ENCODE measurements at places on chromosomes 16 and 17.

- DNase-seq = peak; percentile 14
- peak overlapping the region; percentile 98 for H3K4me3 ChIP-seq
- peak overlapping the region; percentile 99 for H3K27ac ChIP-seq
- H3K36me3 ChIP-seq = peaks cover 39% of the 10 kb centered on the region
Observed at GRCh38 chr17:75181608-75182318, 996 bp downstream of the SUMO2 start.

DNA sequence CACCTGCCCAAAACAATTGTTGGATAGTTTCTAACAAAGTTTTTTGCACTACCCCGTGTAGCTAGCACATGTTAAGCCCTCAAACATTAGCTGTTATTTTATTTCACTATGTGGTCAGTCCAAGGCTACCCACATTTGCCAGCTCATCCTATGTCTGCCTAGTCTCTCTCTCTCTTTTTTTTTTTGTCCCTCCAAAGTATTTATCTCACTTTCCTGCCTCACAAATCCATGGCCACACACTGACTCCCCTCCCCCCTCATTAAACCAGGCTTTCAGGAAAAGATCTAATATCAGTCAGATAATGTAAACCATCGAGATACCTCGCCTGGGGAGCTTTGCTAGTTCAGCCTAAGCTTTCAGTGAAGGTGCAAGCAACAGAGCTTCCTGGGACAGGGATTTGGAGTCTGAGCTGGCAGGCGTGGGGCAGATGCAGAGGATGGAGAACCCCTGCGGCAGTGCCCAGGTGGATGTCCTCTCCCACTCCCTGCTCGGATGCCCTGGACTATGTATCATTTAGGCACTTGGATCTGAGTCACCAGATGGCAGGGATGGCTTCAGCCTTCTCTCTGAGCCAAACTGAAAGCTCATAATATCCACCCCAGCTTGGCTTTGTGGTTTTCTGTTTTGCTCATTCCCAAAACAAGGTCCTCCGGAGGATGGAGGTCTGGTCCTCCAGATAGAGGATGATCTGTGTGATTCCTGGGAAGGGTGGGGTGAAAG, 73.7 kb upstream of the FOXF1 start:
- no peak for DNase-seq
- H3K36me3 ChIP-seq = no peaks in the 10 kb centered on the region
- H3K27me3 ChIP-seq = peaks cover 74% of the 10 kb centered on the region
- no peak overlapping the region for H3K27ac ChIP-seq
- H3K4me1 ChIP-seq = no peaks in the 10 kb centered on the region

DNA sequence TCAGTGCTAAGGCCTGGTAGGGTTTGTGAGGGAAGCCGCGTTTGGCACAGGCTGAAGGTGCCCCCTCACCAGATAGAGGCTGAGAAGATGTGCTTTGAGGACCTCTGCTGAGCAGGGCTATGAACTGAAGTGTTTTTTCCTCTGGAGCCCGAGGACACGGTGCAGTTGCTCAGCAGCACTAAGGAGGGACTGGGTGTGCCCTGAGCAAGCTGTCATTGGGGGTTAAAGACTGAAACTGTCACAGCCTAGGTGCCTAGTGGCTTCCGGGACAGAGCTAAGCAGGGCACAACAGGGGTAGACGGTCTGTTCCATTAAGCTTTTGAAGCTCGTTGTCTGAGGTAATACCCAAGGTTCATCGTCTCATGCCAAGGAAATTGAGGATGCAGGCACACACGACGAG, 24.8 kb upstream of the ASGR2 start:
- H3K27ac ChIP-seq = no peak overlapping the region
- no peaks in the 10 kb centered on the region for H3K4me1 ChIP-seq
- peaks cover 66% of the 10 kb centered on the region for H3K27me3 ChIP-seq
- DNase-seq = no peak
- no peaks in the 10 kb centered on the region for H3K36me3 ChIP-seq

DNA sequence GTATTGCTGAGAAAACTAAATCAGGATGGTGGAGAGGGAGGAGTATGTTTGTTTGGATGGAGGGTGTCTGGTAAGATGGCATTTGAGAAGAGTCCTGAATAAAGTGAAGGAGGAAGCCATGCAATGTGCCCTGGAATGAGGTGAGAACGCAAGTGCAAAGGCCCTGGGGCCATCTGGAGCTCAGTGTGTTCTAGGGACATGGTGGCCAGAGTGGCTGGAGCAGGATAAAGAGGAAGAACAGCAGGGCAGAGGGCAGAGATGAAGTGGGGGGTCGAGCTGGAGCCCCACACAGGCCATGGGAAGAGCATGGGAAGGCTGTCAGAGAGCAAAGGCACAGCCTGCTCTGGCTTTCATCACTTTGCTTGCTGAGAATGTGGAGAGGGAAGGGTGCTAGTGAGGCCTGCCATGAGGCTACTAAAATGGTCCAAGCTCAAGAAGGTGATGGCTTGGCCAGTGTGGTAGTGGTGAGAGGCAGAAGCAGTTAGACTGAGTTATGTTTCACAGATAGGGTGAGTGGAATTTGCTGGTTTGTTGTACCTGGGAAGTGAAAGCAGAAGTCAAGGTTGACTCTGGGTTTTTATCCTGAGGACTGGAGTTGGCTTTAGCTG, 234.1 kb downstream of the FOXL1 start:
- H3K27ac ChIP-seq = no peak overlapping the region
- H3K36me3 ChIP-seq = no peaks in the 10 kb centered on the region
- H3K4me1 ChIP-seq = no peaks in the 10 kb centered on the region
- H3K4me3 ChIP-seq = no peak overlapping the region

GRCh38 chr17:2060385-2060658, 5.4 kb downstream of the HIC1 start:
- H3K27me3 ChIP-seq = no peaks in the 10 kb centered on the region
- H3K4me1 ChIP-seq = peaks cover 29% of the 10 kb centered on the region
- no peak for DNase-seq
- peaks cover 64% of the 10 kb centered on the region for H3K36me3 ChIP-seq

DNA sequence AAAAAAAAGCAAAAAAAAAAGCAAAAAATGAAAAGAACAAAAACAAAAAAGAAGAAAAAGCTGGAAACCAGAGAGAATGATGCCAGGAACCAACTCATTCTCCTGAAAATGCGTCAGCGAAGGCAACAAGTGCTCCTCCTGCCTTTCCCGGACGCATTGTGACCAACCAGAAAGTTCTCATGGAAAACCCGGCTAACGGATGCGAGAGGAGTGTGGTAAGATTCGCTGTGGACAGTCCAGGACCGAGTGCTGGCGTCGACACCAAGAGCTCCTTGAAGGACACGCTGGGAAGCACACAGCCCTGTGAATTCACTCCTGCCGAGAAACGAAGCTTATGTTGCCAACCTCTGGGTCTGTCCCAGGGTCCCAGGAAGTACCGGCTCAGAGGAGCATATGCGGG, 43.4 kb downstream of the METRNL start:
- peaks cover 7% of the 10 kb centered on the region for H3K4me1 ChIP-seq
- no peaks in the 10 kb centered on the region for H3K36me3 ChIP-seq
- no peak overlapping the region for H3K4me3 ChIP-seq
- peaks cover 4% of the 10 kb centered on the region for H3K27me3 ChIP-seq

DNA sequence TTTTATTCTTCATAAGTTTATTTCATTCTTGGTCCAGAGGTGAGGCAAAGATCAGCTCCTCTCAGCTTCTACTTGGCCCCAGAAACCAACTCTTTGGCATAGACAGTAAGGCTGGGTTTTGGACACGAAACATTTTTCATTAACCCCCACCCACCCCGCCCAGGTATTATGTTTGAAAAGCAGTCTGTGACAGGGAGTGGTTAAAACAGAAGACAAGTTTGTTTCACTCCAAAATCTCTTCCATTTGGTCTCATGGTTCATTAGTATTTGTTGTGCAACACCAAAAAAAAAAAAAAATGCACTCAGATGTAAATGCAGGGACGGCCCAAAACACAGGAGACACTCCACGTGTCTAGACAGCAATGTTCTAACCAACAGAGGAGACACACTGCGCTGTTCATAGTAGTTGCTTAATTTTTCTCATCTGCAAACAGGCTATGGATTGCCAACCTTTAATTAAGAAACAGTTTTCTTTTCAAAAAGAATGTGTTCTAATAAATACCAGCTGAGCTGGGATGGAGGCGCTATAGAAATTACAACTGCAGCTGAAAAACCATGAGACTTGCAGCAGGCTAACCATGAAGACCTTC, 39.8 kb upstream of the MMP2 start:
- no peaks in the 10 kb centered on the region for H3K4me1 ChIP-seq
- H3K27ac ChIP-seq = no peak overlapping the region
- DNase-seq = no peak

DNA sequence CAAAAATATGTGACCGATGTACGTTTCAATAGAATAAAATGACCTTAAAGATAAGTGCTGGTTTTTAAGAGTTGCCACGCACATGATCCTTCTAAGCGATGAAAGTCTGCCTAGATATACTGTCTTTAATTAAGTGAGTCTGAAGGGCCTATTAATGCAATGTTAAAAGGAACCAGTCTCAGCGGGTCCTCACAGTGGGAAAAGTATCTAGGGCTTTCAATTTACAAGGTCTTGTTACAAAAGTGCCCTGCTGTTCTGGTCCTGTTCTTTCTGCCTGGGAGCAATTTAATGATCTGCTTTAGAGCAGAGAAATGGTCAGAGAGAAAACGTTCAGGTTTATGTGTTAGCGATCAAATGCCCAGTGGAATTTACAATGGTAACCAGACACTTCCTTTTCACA, 864.0 kb downstream of the KCNJ2 start:
- H3K36me3 ChIP-seq = no peaks in the 10 kb centered on the region
- DNase-seq = no peak
- no peaks in the 10 kb centered on the region for H3K4me1 ChIP-seq
- H3K4me3 ChIP-seq = no peak overlapping the region
- H3K27me3 ChIP-seq = no peaks in the 10 kb centered on the region
- no peak overlapping the region for H3K27ac ChIP-seq

DNA sequence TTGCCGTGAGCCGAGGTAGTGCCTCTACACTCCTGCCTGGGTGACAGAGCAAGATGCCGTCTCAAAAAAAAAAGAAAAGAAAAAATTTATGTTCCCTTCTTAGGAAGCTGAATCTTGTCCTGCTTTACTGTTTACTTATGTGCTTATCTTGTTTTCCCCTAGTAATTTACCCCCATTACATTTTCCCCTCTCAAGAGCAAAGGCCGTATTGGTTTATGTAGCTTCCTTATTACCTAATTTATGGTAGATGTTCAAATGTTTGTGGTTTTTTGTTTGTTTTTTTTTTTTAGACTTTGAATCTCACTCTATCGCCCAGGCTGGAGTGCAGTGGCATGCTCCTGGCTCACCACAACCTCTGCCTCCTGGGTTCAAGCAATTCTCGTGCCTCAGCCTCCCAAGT, 10.3 kb upstream of the SLC52A1 start:
- peaks cover 10% of the 10 kb centered on the region for H3K4me1 ChIP-seq
- no peak overlapping the region for H3K4me3 ChIP-seq
- no peak overlapping the region for H3K27ac ChIP-seq
- DNase-seq = no peak

DNA sequence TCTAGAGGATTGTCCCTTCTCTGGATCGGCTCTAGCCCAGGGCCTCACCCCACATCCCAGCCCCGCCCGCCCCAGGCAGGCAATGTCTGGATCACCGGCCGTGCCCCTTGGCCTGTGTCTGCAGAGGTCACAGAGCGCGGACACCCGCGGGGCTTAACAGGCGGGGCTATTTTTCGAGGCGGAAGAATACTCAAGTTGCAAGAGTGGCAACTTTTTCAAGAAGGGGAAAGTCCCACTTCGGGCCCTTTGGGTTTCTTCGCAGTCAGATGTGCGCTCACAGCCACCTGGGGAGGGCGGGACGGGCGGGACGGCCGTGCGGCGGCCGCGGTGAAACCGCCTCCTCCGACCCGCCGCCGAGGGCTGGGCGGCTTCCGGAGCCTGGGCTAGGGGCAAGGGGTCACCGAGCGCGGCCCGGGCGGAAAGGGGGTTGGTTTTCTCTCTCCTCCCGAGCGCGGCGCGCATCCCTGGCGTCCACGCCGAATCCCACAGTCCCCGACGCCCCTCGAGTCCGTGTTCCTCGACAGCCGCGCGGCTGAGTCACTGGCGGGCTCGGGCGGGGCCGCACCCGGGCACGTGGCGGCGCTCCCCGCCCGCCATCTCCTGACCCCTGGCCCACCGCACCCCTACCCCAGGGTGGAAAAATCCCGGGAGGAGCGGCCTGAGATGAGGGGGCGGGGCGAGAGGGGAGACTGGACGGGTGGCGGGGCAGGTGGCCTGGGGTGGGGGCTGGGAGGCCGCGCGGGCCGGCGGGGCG, 1.2 kb upstream of the PFN1 start:
- peaks cover 24% of the 10 kb centered on the region for H3K36me3 ChIP-seq
- peaks cover 18% of the 10 kb centered on the region for H3K4me1 ChIP-seq
- peak; percentile 75 for DNase-seq
- no peaks in the 10 kb centered on the region for H3K27me3 ChIP-seq
- peak overlapping the region; percentile 99 for H3K4me3 ChIP-seq

- H3K27ac ChIP-seq = no peak overlapping the region
- DNase-seq = no peak
- H3K4me1 ChIP-seq = peaks cover 53% of the 10 kb centered on the region
Observed at GRCh38 chr16:2687531-2688308, 5.4 kb downstream of the KCTD5 start.

DNA sequence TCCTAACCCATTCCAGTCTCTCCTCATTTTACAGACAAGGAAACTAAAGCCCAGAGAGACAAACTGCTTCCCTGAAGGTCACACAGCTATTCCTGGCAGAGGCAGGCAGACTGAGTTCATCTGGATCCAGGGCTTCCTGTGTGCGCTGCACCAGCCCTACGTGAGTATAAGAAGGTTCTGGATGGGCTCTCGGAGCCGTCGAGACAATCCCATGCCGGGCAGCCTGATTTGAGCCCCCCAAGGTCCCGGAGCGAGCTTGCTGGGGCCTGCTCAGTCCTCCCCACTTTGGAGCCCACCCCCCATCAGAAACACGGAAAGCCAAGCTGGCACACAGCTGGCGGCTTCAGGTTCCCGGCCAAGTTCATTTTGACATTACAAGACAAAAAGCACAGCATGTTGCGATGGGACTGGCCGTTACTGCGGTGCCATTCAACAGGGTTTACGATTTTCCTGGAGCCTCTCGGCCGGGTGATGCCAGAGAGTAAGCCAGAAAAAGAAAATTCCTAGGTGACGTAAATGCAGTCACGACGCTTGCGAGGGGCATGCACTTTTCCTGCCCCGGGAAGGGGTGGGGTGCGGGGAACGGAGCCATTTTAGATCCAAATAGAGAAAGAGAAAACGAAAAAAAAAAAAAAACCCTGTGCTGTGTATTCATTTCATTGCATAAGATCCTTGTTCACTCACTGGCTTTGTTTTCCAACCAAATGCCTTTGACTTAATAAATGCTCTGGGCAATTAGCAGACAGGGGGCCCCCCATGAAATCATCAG, 167.1 kb upstream of the FOXF1 start:
- peak overlapping the region; percentile 65 for H3K27ac ChIP-seq
- no peaks in the 10 kb centered on the region for H3K36me3 ChIP-seq
- peak; percentile 41 for DNase-seq
- peaks cover 64% of the 10 kb centered on the region for H3K27me3 ChIP-seq
- H3K4me3 ChIP-seq = peak overlapping the region; percentile 10

GRCh38 chr17:82118815-82119380, 20.9 kb upstream of the FASN start:
- no peaks in the 10 kb centered on the region for H3K27me3 ChIP-seq
- no peak overlapping the region for H3K4me3 ChIP-seq
- no peaks in the 10 kb centered on the region for H3K4me1 ChIP-seq
- H3K27ac ChIP-seq = no peak overlapping the region
- DNase-seq = no peak

Data from heart right ventricle (tissue), 16 donors.